ENCODE measurements at places on chromosomes 6 and 20. TPM values are rescaled to one million over a fixed set of nuclear protein-coding genes. Genes with fewer than 3 reads are reported as not detected.

- H3K27me3 ChIP-seq = no peaks in the 10 kb centered on the region
- DNase-seq = no peak
- H3K4me3 ChIP-seq = no peak overlapping the region
- H3K36me3 ChIP-seq = no peaks in the 10 kb centered on the region
- no peak overlapping the region for H3K27ac ChIP-seq
Observed at GRCh38 chr6:29021434-29021833, 16.3 kb upstream of the ZNF311 start.

GRCh38 chr6:25041485-25042035 lies 105.8 kb upstream of the RIPOR2 start:
- H3K27ac ChIP-seq = no peak overlapping the region
- no peaks in the 10 kb centered on the region for H3K4me1 ChIP-seq
- no peak overlapping the region for H3K4me3 ChIP-seq

Gene PPIL6
- 1.0 TPM for total RNA-seq

Gene GNAS
- total RNA-seq = 881 TPM

DNA sequence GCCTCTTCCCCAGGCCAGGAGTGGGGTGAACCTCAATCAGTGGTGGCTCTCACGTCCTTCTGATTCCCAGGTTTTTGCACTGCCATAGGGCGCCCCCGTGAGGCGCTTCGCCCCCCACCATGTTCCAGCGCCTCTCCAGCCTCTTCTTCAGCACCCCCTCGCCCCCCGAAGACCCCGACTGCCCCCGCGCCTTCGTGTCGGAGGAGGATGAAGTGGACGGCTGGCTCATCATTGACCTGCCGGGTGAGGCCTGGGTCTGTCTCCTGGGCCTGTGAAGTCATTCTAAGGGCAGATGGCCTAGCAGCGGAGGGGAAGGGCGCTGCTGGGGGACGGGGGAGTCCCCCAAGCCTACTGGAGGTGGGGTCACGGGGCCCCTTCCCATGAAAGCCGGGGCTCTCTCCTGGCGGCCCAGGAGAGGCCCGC lies 4.5 kb downstream of the TP53INP2 start:
- H3K4me1 ChIP-seq = no peaks in the 10 kb centered on the region
- no peak overlapping the region for H3K27ac ChIP-seq
- H3K36me3 ChIP-seq = no peaks in the 10 kb centered on the region
- no peak overlapping the region for H3K4me3 ChIP-seq
- DNase-seq = peak; percentile 82

DNA sequence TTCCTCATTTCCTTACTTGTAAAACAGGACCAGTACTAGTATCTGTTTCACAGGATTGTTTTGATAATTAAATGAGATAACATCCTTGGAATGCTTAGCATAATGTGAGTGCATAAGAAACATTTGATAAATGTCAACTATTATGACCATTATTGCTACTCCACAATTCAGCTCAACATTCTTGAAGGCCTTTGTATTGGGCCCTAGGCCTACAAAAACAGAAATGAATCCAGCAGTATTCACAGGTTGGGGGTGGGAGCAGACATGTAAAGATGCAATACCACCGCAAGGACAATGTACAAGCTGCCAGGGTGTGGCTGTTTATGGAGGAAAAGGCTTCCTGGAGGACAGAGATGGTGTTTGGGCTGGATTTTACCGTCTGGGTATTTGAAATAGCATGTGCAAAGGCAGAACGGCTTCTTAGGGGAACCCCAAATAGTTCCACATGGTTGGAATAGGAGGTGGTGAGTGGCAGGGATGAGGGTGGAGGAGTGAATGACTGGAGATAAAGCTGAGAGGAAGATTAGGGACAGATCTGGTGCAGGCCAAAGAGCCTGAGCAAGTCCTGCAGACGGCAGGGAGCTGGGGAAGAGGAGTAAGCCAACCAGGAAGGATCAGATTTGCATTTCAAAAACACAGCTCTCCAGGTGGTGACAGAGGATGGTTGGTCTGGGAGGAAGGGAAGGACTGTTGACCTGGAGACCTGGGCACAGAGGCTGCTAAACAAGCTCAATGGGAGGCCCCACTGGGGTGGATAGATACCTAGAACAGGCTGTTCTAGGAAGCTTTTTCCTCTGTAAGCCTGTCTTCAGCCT lies 57.0 kb upstream of the EPB41L1 start:
- no peak overlapping the region for H3K27ac ChIP-seq
- no peaks in the 10 kb centered on the region for H3K27me3 ChIP-seq

- no peak overlapping the region for H3K27ac ChIP-seq
- no peaks in the 10 kb centered on the region for H3K27me3 ChIP-seq
- DNase-seq = no peak
- H3K4me1 ChIP-seq = no peaks in the 10 kb centered on the region
- no peak overlapping the region for H3K4me3 ChIP-seq
- no peaks in the 10 kb centered on the region for H3K36me3 ChIP-seq
Observed at GRCh38 chr6:9948678-9949077, 466.2 kb downstream of the TFAP2A start.

Measured in aorta (tissue), 5 donors.